ENCODE measurements at places on chromosomes 1 and 21.

DNA sequence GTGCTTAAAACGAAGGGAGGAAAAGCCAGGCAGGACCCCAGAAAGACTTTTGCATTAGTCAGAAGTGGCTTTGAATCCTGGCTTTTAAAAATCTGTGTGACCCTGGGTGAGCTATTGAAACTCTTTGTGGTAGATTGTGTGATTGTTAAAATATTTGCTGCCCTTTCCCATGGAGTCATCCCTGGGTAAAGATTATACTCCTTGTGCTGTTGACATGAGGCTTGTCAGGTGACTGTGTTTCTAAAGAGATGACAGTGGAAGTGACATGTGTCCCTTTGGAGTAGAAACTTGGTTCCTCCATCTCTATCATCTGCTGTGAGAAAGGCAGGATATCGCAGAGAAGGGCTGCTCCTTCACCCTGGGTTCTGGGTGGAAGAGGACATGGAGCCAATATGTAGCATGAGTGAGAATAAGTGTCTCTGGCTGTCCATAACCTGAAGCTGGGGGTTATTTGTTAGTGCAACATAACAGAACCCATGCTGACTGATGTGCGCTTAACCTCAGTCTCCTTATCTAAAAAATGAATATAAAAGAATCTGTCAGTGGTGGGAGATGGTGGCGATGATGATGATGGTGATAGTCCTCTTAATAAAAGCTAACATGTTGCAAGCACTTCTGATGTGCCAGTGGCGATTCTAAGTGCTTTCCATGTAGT lies 187.6 kb downstream of the RHOU start:
- DNase-seq: no peak

DNA sequence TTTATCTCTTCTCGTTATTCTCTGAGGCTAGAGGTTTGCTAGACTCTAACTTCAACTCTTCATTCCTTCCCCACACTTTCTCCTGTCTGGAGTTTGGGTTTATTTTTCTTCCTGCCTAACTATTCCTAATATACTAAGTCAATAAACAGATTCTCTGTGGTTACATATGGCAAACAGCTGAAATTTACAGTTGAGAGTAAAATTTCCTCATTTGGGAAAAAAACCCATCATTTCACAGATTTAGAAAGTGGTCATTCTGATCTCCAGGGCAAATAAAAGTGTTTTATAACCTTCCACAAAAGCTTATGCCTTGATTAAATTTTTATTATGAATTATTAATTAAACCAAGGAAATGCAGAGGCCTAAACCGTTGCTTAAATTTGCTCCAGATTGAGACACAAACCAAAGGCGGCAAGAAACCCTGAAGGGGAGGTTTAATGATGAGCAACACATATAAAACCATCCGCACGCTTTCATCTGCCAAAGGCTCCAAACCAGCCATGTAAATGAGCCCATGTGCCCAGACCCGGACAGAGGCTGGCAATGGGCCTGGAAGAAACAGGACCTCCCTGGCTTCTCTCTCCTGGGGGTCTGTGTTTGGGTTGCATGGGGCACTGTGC lies 201.7 kb upstream of the LMO4 start:
- DNase-seq: no peak

- no peak for DNase-seq
Observed at GRCh38 chr1:151549199-151549598, 9.1 kb downstream of the TUFT1 start.

DNA sequence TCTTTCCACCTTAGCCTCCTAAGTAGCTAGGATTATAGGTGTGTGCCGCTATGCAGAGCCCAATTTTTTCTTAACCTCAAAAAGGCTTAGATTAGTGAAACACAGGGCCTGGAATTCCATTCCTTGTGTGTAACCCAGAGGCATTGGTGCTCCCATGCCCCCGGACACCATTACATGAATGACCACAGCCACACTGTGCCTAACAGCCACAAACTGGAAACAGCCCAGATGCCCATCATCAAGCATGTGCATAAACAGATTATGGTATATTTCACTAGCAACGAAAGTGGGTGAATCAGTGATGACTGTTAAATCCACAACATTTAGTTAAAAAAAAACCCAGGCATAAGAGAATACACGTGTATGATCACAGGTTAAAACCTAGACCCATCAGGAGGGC lies 24.4 kb downstream of the ADAM30 start:
- DNase-seq: no peak

All from activated T-cell treated with anti-CD3 and anti-CD28 coated beads, Interleukin-2, amount 50 U/mL, for 48 hours (primary cell).